ENCODE measurements at places on chromosomes 3 and 15. TPM values are rescaled to one million over a fixed set of nuclear protein-coding genes. Genes with fewer than 3 reads are reported as not detected.

GRCh38 chr15:66852064-66852905, 150.2 kb downstream of the SMAD6 start:
- DNase-seq: no peak

- DNase-seq: no peak
Observed at GRCh38 chr3:69494185-69494584, 108.3 kb upstream of the FRMD4B start.

GRCh38 chr3:13509059-13509815, 29.1 kb downstream of the HDAC11 start:
- no peak for DNase-seq

DNA sequence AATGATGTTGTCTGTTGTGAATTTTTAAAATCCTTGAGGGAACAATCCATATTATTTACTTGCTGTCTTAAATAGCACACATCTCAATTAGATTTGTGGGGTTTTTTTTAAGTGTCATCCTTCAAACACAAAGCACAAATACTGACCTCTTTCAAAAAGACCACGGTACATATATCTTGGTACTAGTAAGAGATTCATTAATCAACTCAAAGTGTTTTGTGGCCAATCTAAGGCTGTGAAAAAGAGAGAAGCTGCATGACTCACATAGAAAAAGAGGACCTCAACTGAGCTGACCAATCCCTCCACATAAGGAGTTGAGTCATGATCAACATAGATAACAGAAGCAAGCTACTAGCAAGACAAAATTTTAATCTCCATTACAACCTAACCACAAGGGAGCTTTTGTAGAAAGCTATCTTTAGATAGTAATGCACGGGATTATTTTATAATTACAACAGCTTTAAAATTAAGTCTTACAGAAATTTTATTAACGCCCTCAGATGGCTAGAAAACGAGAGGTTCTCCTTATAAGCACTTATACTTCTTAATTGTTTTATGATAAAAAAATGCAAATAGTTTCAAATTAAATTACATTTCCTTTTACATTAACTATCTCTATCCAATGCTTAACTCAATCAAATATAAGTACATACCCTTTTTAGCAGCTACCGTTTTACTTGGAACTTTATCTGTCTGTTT, 60.5 kb downstream of the TOP2B start:
- no peak for DNase-seq

DNA sequence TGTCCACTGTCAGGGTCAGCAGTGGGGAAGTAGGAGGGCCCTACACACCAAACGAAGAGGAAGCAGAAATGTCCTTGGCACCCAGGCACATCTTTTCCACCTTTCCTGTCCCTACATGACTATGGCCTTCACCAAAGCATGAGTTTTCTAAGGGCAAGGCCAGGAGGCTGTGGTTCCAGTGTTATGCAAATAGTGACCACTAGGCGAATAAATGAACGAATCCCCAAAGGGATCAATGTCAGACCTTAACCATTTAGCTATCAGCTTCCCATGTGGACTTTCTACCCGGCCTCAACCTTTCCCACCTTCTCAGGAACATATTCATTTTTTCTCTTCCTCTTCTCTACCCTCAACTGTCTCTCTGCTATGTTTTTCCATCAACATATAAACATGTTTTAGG, 63.1 kb downstream of the NTRK3 start:
- no peak for DNase-seq

The LYZL4 gene
- total RNA-seq: not detected

All from body of pancreas (tissue), 4 donors.